ENCODE measurements at places on chromosomes 4 and X.

- no peak for DNase-seq
Observed at GRCh38 chrX:44306356-44306755, 37.1 kb downstream of the EFHC2 start.

GRCh38 chr4:5471206-5471605, 237.2 kb downstream of the EVC2 start:
- DNase-seq = no peak

DNA sequence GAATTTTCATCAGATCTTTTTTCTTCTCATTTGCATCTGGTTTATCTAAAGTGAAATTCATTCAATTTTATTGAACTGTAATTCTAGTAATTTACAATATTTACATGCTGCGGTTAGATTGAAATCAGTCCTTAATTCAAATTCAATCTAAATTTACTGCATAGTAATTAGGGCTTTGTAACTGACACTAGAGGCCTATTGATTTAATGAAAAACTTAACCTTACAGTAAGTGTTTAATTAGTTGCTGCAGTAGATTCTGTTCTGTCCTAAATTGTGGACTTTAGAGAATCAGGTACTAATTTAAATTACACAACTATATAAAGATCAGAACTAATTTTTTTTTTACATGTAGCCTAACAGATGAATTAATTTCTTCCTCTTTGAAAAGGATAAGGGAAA, 758.8 kb upstream of the TENM3 start:
- DNase-seq = no peak

GRCh38 chr4:76943129-76943620, 6.4 kb upstream of the SEPTIN11 start:
- no peak for DNase-seq

DNA sequence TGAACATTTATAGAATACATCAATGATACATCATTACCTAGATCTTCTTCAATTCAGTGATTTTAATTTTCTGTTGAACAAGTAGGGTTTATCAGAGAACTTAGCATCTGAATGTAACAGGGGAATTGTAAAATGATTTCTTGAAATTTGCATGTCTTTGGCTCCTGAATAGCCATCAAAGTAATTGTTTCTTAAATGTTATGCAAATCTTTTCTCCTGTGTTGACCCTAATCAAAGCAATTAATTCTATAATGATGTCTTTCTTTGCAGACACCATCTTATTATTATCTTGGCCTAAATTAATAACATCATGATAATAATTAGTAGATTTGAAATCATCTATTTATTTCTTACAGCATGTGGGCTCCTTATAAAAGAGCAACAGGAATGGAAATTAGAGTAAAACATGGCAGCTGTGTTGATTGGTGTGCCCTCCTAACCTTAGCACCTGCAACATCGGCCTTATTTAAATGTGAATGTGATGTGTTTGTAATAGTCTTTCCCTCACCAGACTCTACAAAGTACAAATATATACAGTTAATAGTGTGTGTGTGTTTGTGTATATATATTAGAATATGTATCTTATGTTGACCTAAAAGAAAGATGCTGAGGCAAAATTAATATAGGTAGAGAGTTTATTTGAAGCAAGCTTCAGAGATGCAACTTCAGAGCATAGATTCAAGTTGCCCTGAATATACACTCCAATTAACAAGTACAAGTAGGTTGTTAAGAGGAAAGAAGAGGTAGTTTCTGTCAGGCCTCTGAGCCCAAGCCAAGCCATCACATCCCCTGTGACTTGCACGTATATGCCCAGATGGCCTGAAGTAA, 328.0 kb upstream of the TECRL start:
- DNase-seq = no peak

DNA sequence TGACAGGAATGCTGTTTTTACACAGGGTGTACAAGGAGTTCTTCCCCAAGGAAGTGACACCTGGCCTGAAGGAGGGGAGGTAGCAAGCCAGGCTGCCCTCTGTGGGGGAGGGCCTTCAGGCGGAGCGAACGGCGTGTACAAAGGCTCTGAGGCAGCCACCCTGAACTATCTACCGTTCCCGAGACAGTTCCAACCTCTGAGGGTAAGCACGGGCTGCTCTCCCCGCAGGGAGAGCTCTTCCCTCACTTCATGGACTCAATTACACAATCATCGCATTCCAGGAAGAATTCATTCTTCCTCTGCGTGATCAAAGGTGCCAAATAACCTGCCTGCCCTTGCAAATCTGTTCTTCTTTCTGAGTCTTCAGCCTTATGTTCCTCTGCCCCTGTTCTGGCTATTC, 4.8 kb downstream of the ELK1 start:
- DNase-seq = no peak

GRCh38 chrX:103503853-103504207, 15.5 kb downstream of the RAB40A start:
- no peak for DNase-seq

DNA sequence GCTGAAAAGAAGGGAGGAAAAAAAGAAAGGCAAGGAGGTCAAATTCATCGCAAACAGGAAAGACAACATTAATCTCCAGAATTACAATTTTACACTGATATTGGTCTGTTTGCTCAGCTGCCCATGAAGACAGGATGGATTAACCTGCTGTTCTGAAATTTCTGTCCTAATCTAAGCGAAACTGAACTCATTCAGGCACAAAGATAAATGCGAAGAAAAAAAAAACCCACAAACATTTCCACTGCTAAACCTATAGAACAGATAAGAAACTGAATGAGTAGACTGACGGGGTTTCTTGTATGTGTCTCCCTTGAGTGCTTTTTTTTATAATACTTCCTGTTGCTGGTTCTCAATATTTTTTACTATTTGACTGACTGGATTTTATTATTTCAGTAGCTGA, 251.8 kb upstream of the FTHL17 start:
- peak; percentile 9 for DNase-seq

- no peak for DNase-seq
Observed at GRCh38 chrX:137178392-137178791, 144.6 kb upstream of the GPR101 start.

- DNase-seq = peak; percentile 14
Observed at GRCh38 chr4:1244081-1244977, 4.6 kb downstream of the CTBP1 start.

DNA sequence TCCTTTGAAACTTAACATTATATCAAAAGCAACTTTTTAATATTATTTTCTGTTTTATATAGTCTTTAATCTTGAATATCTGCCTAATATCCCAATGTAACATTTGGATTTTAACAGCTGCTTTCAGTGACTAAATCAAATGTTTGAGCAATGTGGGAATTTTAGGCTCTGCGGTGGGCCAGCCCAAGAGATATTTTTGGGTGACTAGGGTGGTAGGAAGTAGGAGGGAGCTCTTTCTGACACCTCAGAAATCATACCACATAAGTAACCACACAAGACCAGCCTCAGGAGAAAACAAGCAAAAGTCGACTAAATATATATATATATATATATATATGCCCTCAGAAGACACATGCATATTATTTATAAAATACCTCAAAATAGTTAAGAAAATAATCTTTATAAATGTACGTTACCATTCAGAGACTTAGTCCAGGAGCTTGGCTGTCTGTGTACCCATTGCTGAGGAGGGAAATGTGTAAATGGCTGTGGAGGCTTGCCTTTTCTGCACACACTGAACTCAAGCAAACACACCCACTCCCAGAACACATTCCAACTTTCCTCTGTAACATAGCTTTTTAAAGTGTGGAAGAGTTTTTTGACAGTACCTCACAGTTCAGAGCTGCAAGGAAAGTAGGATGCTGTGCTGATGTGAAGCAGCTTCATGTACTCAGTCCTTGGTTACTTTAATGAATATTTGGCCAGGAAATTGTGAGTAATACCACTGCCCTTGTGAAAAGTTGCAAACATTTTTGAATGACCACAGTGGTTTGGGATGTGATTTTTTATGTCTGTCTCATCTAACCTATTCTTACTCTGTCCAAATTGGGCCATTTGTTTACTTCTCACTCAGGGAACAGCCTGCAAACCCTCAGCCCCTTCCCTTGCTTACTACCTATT, at the start of gene RTL3:
RTL3 (minus strand) TSS at position 484 of the 900 bp plus-strand sequence. CDS start 908 bp downstream, outside the sequence.
- DNase-seq = no peak

DNA sequence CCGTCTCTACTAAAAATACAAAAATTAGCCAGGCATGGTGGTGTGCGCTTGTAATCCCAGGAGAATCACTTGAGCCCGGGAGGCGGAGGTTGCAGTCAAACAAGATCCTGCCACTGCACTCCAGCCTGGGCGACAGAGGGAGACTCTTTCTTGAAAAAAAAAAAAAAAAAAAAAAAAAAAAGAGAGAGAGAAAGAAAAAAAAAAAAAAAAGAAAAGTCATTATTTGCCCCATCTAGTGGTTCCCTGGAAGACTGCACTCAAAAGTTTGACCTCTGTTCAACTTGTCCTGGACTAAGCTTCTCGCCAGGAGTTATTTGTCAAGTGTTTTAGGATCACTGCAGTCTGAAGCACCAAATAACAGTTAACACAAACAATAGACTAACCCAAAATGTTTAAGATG, 45.3 kb upstream of the KCTD8 start:
- peak; percentile 9 for DNase-seq

DNA sequence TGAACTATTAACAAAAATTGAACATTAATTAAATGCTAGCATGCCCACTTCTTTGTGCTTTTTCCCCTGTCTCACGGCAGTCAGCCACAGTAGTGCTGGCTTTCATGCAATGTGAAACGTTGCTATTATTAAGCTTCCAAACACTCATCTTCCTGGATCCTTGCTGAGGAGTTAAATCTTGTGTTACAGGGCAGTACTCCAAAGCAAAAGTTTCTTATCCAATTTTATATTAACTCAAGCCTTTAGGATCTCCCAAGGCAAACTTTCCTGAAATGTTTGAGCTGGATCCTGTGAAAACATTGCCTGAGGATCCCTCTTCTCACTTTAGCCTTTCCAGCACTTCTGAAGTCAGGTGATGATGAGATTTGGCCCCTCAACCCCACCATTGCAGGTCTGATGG, 1454.8 kb downstream of the FSTL5 start:
- no peak for DNase-seq

- DNase-seq = no peak
Observed at GRCh38 chr4:55125763-55126541, 557 bp upstream of the KDR start.

Measured in GM20000 (cell line).